ENCODE measurements at places on chromosomes 7 and 10.
A peak's percentile ranks its signal among the peaks of the same experiment; 100 is the strongest.

- no peak for DNase-seq
Measured at GRCh38 chr7:113060100-113060499, 26.5 kb downstream of the GPR85 start.

GRCh38 chr10:78589687-78590086 lies 479.1 kb upstream of the ZMIZ1 start:
- no peak for DNase-seq

- peak; percentile 1 for DNase-seq
Measured at GRCh38 chr7:94620703-94621118, 35.2 kb downstream of the SGCE start.

DNA sequence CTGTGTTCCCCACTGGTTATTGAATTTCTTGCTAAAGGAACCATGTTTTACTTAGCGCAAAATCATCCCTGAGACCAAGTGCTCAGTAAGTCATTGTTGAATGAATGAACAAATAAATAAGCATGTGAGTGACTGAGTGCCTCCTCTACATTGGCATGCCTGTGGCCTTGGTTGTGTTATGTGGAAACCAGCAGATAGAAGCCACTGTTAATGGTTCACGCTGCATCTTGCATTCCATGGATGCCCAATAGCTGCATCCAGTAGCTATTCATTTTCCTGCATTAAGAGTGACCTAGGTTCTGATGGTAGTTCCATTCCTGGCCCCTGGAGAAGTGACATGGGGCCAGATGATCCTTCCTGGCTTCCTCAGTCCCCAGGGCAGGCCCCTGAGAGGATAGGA lies 113.3 kb upstream of the BMPER start:
- no peak for DNase-seq

DNA sequence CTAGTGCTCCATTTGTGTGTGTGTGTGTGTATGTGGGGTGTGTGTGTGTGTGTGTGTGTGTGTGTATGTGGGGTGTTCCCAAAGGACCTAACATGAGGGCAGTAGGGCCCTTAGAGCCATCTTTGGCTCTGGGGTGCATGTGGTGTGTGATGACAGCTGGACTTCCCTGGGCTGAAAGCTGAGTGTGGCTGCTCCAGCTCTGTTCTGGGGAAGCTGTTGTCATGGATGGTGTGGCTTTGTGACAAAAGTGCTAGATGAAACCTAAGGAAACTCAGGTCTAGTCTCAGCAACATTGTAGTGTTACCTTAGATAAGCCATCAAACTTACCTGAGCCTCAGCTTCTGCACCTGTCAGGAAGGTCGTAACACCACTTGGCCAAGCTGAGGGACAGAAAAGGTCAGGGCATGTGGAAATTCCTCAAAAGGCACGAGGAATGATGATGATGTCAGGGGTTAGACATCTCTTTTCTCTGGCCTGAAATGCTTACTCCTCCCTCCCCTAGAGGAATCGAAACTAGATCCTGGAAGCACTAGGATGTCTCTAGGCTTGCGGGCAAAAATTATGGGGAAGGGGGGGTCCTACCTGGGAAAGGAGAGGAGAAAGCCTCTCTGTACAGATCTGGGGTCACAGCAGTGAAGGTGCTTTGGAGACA lies 115.4 kb downstream of the RPS24 start:
- DNase-seq = no peak

GRCh38 chr10:102261196-102261595 lies 15.9 kb downstream of the GBF1 start:
- DNase-seq = no peak

- DNase-seq = no peak
Measured at GRCh38 chr10:103157246-103157645, 35.8 kb downstream of the NT5C2 start.

DNA sequence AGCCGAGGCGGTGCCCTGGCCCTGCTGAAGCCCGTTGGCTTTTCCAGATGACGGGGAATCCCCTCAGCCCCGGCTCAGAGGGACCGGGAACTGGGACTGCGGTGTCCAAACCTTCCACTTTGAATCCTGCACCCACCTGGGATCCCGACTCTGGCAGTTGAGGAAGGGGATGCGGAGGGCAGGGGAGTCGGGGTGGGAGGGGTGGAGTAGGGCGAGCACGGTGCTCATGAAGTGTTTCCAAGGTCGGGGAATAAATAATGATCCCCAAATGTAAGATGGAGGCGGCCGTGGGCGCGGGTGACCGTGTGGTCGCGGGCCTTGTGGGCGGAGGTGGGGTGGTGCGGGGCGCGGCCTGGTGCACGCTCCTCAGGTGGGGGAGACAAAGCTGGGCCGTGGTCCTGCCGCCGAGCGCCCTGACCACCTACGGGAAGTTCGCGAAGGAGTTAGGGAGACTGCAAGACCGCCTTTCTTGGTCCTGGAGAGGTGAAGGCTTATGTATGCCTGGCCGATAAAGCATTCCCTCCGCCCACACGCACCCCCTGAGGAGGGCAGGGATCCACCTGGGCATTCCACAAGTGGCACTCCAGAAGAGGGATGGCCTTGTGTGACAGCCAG lies 1.4 kb downstream of the MTURN start:
- DNase-seq = no peak

GRCh38 chr7:140209866-140210609 lies 33.3 kb upstream of the KDM7A start:
- no peak for DNase-seq

- no peak for DNase-seq
Measured at GRCh38 chr10:106815427-106816043, 349.0 kb downstream of the SORCS1 start.

DNA sequence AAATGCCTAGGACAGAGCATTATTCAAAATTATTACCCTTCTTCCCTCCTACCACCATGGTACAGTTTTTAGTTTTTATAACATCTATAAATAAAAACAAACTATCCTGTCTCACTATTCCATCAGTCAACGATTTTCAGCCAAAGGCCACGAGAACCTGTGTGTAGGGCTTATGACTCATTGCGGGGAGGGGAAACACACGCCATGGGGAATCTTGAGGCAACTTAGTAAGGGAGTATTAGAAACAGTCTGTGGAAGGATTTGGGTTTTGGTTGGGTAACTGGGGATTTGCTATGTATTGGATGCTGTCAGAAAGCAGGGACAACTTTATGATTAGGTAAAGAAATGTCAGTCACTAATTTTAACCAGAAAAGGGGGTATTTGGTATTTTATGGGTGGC lies 14.7 kb downstream of the GPR141 start:
- DNase-seq = no peak

DNA sequence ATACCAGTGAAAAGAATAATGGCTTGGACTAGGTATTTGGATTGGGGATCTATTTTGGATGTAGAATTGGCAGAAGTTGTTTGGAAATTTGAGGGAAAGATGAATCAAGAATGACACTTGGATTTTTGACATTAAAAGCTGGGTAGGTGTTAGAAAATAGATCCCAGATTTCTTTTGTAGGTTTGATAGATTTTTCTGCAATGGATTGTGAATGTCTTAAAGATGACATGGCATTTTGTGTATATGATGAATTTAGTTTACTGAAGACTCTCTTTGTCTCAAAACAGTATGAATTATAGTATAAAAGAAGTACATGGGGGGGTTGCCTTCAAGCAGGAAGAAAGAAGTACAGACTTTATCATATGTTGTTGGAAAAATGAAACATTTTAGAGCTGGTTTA lies 75.8 kb downstream of the MPLKIP start:
- DNase-seq = no peak

DNA sequence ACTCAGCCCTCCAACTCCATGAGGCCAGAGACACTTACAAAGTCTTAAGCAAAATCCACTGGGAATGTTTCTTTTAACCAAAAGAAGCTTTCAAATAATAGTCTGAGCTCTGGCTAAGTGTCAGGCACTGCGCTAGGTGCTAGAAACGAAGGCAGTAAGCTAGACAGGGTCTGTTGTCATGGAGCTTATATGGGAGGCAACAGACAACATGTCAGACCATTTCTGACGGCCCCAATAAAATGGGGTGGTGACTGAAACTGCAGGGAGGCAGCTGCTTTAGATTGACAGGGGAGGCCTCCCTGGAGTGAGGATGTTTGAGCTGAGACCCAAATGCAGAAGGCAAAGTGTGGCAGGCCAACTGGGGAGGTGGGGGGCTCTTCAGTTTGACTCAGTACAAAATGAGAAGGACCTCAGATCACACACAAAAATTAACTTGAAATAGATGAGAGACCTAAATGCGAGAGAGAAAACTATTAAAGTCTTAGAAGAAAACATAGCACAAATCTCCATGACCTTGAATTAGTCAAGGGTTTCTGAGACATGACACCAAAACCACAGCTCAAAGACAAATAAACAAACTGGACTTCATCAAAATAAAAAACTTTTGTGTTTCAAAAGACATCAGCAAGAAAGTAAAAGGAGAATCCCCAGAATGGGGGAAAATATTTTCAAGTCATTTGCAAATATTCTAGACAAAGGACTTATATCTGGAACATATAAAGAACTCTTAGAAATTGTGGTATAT lies 40.6 kb downstream of the SH3PXD2A start:
- DNase-seq = no peak

DNA sequence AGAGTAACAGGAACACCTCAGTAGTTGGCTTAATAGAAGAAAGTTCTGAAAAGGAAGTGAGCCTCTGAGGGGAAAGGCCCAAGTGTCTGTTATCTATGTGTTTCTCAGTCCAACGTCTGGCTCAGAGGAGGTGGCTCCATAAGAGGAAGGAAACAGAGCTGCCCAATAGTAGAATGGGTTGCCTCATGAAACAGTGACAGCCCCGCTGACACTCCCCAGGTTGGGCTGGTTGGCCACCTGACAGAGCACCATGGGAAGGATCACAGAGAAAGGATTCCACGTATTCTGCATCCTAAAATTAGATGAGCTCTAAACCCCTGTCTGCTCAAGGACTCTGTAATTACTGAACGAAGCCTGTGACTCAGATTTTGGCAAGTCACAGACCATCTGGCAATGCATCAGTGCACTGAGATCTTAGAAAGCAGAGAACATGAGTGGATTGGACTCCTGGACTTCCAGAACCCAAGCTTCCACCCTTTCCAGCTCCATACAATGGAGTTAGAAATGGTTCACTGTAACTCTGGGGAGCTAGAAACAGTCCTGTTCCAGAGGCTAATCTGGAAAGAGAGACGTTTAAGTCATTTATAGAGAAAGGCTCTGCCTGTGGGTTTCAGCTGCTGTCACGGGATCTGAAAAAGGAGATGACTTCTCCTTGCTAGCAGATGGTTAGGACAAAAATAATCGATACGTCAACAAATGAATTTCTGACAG lies 2.9 kb downstream of the PKD2L1 start:
- no peak for DNase-seq

- no peak for DNase-seq
Measured at GRCh38 chr10:124570646-124571045, 109.0 kb downstream of the LHPP start.

- DNase-seq = no peak
Measured at GRCh38 chr10:50512743-50513416, 110.9 kb downstream of the SGMS1 start.

DNA sequence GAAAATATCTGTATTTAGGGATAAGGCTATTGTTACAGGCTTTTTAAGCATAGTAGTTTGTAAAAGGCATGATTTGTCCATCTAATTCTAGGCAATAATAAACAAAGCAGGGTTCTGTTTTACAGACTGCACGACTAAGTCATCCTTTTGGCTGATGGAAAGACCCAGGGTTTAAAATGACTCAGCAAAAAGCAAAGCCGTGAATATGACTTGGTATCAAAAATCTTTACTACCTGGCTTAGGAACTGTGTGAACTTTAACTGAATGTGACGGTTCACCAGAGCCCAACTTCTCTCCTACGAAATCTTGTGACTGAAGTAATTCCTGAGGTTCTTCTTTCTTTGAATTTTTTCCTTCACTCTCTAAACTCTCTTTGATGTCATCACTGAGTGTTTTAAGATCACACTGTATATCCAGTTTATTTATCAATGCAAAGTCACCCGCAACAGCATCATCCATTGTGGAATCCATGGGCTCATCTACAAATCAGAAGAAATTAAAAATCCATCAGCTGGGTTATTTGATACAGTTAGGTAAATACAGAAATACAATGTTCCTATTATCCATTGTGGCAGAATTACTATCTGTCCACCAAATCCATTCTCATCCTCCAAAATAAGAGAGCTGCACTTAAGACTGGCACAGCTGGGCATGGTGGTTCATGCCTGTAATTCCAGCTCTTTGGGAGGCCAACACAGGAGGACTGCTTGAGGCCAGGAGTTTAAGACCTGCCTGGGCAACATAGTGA lies 17.0 kb downstream of the ATE1 start:
- DNase-seq = no peak

GRCh38 chr7:151411551-151411950 lies 1.7 kb upstream of the WDR86 start:
- DNase-seq = no peak

Measured in stimulated activated CD4-positive, alpha-beta T cell treated with anti-CD3 and anti-CD28 coated beads, TNF-alpha, amount 100 ng/mL, for 1 hour (primary cell).